ENCODE measurements at places on chromosomes 6 and 20. TPM values are rescaled to one million over a fixed set of nuclear protein-coding genes. Genes with fewer than 3 reads are reported as not detected.

- DNase-seq, result no peak
Measured at GRCh38 chr6:15166121-15166520, 79.7 kb upstream of the JARID2 start.

- no peak for DNase-seq
Measured at GRCh38 chr20:47701612-47702011, 83.7 kb downstream of the SULF2 start.

DNA sequence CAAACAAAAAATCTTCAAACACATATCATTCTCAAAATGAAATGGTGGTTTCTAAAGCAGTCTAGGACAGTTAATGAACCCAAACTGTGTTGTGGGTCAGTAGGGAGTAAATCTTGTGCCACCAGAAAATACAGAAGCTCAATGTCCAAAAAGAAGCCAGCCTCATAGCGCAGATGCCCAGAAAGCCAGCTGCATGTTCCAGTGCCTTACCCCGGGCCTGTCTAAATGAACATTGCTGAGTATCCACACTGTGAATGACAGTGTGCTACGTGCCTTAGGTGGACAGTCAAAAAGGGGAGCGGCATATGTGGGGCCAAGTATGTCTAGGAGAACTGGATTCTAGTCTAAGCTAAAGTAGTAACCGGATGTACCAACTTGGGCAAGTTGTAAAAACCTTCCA lies 10.9 kb downstream of the FYN start:
- no peak for DNase-seq

- no peak for DNase-seq
Measured at GRCh38 chr20:9148291-9148690, 79.4 kb downstream of the PLCB4 start.

GRCh38 chr6:50840112-50840810 lies 21.6 kb downstream of the TFAP2B start:
- DNase-seq, result no peak

DNA sequence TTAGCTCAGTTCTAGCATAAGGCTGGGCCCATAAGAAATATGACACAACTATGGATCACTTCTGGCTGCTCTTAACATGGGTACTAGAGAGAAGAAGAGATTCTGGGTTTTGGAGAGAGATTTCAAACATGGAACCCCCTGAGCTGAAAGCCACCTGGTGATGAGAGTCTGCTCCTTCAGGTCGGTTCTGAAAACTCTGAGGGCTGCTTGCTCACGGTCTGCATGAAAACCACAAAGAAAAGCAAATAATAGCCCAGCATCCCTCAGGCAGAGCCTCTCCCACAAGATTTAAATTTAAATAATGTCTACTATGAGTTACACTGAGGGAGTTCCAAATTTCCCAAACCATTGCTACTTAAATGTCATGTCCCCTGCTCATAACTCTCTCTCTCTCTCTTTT lies 301.5 kb downstream of the BMP7 start:
- no peak for DNase-seq

DNA sequence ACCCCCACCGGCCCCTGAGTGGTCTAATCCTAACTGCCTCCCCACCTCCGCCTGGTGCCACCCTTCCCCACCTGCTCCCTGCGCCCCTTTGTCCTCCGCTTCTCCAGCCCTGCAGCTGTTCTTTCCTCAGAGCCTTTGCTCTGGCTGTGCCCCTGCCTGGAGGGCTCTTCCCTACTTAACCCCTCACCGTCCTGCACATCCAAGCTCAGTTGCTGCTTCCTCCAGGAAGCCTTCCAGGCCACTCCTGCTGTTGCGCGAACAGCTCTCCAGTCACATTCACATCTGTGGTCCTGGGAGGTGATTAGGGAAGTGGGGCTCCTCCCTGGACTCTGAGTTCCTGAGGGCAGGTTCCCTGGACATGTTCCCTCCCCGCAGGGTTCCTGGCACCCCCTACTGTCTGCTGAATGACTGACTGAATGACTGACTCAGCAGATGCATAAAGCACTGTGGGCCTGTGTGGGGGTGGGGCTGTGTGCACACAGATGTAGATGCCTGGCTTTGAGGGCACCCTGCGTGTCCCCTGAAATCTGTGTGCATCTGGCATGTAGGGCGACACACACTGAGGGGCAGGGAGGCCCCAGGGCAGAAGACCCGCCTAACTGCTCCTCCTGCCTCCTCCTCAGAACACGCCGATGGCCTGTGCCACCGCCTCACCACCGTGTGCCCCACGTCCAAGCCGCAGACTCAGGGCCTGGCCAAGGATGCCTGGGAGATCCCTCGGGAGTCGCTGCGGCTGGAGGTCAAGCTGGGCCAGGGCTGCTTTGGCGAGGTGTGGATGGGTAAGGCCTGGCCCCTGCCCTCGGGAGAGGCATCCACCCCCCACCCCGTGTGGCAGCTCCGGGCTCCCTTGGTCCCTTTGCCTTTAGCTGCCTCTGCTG lies 51.4 kb downstream of the SRC start:
- no peak for DNase-seq

DNA sequence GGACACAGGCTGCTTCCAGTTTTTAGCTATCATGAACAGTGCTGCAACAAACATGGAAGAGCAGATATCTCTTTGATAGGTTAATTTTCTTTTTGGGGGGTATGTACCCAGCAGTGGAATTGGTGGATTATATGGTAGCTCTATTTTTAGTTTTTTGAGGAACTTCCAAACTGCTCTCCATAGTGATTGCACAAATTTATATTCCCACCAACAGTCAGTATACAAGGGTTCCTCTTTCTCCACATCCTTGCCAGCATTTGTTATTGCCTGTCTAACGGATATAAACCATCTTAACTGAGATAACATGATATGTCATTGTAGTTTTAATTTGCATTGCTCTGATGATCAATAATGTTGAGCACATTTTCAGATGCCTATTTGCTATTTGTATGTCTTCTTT lies 237.6 kb downstream of the MMUT start:
- DNase-seq, result no peak

DNA sequence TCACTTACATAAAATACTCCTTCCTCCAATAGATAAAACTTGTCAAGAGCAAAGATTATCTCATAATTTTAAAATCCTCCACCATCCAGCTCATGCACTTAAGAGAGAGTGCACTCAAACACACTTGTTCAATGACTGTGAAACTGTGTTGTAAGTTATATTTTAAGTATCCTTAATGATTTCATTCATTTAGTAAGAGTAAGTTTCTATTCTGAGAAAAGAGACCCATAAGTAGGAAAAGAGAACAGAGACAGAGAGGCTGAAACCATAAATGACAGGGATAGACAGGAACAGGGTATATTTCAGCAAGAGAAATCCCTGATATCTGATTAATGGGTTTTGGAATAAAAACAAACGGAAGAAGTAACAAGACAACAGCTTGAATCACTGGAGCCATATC lies 8.2 kb downstream of the SSR1 start:
- DNase-seq, result no peak

DNA sequence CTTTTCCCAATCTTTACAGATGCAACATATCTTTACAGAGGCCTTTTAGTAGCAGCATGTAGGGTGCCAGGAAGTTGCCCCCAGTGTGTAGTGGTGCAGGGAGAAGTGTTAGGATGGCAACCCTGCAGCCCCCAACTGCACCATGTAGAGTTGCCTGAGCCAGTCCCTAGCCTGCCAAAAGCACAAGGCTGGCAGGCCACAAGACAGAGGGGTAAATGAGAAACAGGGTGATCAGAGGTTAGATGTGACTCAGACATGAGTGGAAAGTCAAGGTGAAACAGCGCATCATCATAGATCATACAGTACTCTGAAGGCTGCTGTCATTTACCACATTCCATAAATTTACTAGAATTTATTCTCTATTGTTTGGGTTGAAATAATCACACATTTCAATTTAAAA lies 467.5 kb downstream of the PRKN start:
- no peak for DNase-seq

GRCh38 chr20:50277460-50278376 lies 87.1 kb downstream of the CEBPB start:
- DNase-seq, result no peak

GRCh38 chr6:56510984-56511531 lies 131.6 kb downstream of the DST start:
- DNase-seq, result no peak

GRCh38 chr20:23683807-23684206 lies 5.0 kb downstream of the CST4 start:
- no peak for DNase-seq

DNA sequence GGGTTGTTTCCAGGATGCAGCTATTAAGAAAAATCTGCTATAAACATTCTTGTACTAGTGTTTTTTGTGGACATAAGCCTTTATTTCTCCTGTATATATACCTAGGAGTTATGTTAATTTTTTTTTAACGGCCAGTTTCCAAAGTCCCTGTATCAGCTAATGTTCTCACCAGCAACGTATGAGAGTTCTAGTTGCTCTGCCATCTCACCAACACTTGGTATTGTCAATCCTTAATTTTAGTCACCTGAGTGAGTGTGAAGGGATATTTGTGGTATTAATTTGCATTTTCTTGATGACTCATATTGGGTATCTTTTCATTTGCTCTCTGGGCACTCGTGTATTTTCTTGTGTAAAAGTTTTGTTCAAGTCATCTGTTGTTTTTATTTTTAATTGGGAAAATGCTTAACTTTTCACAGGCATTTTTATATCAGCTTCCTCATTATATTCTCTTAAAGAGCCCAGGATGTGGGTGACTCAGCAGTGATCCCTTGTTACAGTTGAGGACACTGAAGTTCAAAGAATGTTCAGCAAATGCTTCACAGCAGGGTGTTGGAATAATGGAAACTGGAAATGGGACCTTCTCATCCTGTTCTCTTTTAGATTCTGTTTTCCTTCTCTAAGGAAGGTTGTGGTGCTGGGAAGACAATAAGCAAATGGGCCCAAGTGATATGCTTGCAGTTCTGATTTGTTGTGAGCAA lies 211.7 kb upstream of the PRND start:
- DNase-seq, result no peak

The DLK2 gene
- 8.6 TPM for total RNA-seq

The IL17F gene
- not detected for total RNA-seq

The MYLIP gene
- total RNA-seq, result 45.7 TPM

The CNR1 gene
- 342 TPM for total RNA-seq

Measured in frontal cortex (tissue), 4 donors.